ENCODE measurements at places on chromosomes 16 and 17.

GRCh38 chr17:78665387-78665951, 88.3 kb upstream of the DNAH17 start:
- no peak for DNase-seq

DNA sequence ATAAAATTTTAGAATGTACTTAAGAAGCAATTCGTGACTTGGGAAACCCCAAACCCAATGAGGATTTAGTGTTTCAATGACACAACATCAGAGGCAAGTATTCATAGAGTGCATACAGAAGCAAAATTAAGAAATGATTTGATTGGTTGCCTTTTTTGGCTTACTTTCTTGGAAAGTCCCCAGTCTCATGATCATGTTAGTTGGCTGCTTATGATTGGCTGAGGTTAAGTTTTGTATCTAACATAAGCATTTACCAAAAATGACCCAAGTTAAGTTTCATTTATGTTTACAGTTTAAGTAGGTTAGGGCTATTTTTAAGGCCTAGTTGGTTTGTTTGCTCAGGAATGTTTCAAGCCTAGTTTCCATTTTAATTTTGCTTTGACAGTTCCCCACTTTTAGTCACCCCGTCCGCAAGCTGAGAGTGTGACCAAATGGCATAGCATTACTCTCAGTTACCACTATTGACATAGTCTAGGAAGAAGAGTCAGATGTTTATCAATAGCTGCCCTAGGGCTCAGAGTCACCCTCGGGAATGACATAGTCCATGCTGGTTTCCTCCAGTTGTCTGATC, 36.2 kb downstream of the DGKE start:
- DNase-seq: no peak

GRCh38 chr17:31509805-31510177, 118.3 kb downstream of the RAB11FIP4 start:
- no peak for DNase-seq

GRCh38 chr16:35711435-35711834, 2252.0 kb downstream of the TP53TG3F start:
- DNase-seq: no peak

GRCh38 chr17:60039114-60039846, 39.4 kb downstream of the HEATR6 start:
- DNase-seq: peak; percentile 32

DNA sequence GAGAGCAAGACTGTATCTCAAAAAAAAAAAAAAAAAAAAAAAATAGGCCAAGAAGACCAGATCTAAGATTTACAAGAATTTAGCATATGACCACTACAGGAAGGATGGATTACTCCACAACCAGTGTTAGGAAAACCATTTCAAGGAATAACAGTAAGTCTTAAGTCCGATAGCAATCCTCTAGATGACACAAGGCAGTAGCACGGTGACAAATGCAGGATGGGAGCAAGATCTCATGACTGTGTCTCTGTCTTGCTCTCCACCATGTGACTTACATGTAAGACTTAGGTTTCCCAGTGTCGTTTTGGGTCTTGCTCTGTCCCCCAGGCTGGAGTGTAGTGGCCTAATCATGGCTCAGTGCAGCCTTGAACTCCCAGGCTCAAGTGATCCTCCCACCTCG, 27.8 kb downstream of the C16orf96 start:
- no peak for DNase-seq

Data from NCI-H2029 treated with DMSO at 0.1 percent for 48 hours (cell line).